ENCODE measurements at places on chromosomes 1 and 21.

GRCh38 chr1:222897527-222898190 lies 82.8 kb downstream of the DISP1 start:
- DNase-seq, result no peak

- DNase-seq, result no peak
These were observed 16.8 kb downstream of the DUSP10 start for GRCh38 chr1:221724931-221725605.

GRCh38 chr1:9816199-9816598 lies 7.6 kb downstream of the CLSTN1 start:
- DNase-seq, result no peak

DNA sequence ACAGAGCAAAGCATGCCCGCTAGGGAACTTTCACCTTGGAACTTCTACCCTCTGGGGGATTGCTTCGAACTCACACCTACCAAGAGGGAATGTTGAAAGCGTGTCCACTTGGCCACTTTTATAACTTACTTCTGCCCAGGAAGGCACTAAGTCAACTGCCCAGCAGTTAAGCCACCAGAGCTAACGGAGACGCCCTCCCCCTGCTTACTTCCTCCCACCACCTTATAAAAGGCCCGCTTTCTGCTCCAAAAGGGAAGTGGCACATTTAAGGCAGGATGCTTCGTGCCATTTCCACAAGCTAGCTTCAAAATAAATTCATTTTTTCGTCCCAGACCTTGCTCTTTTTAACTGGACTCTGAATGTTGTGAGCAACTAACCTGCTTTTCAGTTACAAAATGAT lies 3.2 kb upstream of the AK2 start:
- no peak for DNase-seq

GRCh38 chr1:219310181-219310728 lies 136.6 kb downstream of the LYPLAL1 start:
- DNase-seq, result no peak

DNA sequence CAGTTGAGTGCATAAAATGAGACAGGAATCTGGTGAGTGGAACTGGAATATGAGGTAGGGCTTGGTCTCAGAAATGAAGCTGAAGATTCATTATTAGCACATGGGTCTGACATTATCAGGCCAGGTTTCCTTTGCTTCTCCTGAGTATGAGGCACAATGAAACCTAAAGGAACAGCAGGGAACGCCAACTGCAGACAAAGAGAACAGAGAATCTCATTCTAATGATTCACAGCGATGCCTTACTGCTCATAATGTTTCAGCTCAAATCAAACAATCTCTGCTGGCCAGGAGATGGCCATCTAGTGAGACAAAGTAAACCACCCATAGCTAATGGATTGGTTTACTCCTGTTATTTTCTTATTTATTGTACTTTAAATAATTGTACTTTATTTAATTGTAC lies 133.5 kb downstream of the C1orf21 start:
- no peak for DNase-seq

DNA sequence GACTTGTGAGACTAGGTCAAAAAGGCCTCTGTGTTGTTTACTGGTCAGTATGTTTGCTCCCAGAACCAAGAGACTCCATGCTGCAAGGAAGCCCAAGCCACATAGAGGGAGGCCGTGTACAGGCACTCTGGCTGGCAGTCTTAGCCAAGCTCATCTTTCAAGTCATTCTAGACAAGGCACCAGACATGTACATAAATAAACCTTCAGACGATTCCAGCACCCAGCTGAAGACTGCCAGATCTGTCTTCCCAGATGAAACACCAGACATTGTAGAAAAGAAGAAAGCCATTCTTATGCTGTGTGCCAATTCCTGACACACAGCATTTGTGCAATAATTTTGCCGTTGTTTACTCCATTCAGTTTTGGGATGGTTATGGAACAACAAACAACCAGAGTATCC lies 595.5 kb downstream of the KIF26B start:
- DNase-seq, result no peak

- no peak for DNase-seq
These were observed 1064.7 kb downstream of the PLA2G4A start for GRCh38 chr1:187893471-187893870.

- DNase-seq, result peak; percentile 36
These were observed 2.2 kb upstream of the TESK2 start for GRCh38 chr1:45493116-45493697.

GRCh38 chr1:175878775-175879174 lies 135.4 kb upstream of the TNR start:
- DNase-seq, result no peak

- no peak for DNase-seq
These were observed 22.7 kb downstream of the COL6A2 start for GRCh38 chr21:46120301-46121285.

DNA sequence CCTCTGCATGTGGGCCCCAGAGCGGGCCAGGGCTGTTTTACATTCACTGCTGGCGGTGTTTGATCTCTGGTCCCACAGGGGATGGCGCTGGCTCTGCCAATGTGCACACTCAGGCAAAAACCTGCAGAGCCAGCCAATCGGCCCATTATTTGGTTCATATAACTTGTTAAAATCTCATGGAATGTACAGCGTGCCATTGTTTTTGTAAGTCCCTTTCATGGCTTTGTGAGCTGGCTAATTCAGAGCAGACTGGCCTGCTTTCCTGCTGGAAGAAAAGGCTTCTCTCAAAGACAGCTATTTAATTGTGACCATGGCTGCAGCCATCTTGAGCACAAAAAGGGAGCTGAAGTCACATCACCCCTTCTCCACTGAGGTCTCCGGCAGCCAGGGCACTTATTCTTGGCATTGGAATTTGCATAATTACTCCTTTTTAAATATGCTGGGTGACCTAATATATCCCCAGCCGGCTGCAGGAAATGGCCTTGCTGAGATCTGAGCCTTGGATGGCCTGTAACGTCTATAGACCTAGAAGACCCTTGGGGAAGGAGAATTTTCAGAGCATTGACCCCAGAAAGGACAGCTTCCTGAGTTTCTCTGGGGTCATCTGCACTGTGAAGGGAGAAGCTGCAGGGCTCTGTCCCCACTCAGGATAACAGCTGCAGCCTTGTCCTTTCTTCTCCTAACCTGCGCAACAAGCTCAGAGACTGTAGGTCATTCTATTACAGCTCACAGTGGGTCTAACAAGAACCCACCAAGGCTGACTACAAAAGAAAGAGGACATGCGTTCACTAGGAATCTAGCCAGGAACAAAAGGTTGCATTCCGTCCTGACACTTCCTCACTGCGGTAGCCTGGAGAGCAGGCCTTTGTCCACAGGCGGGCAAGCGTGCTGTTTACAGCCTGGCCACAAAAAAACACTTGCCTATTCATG lies 45.8 kb downstream of the BCAR3 start:
- no peak for DNase-seq

DNA sequence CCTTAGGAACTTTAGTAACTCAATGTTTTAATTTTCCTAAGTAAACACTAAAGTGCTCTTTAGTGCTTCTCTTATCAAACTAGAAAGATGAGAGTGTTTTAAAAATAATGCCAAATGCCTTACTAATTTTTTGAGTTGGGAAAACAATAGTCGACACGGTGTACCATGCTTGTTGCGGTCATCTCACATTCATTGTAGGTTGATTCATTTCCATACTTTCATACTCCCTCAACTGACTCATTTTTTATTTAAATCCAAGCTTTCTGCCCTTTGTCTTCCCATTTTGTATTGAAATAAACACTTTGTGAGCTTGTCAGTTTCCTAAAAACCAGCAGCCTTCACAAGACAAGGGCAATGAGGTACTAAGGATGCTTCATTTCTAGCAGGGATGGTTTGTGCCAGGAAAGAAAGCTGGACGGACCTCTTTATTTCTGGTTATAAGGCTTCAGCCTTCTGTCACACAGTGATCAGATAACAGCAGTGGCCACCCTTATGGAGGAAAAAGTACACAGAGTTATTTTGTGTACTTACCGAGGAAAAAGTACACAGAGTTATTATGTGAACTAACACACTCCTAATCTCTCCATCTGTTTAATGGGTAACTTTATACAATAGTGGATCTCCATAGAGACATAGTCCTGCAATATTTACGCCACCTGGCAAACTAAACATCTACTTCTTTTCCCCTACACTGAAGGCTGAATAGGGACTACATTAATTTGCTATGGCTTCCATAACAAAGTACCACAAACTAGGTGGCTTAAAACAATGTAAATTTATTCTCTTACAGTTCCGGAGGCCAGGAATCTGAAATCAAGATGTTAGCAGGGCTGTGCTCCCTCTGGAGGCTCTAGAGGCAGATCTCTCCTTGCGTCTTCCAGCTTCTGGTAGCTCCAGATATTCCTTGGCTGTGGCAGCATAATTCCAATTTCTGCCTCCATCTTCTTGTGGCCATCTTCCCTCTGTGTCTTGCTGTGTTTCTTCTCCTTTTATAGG lies 13.0 kb upstream of the CCDC190 start:
- DNase-seq, result peak; percentile 82

- no peak for DNase-seq
These were observed 27.8 kb downstream of the TMEM53 start for GRCh38 chr1:44646261-44647110.

GRCh38 chr1:25922971-25923552 lies 16.8 kb upstream of the STMN1 start:
- peak; percentile 33 for DNase-seq

- DNase-seq, result peak; percentile 33
These were observed 8.9 kb upstream of the LEFTY1 start for GRCh38 chr1:225897595-225898514.

- DNase-seq, result no peak
These were observed 21.4 kb downstream of the RUNX3 start for GRCh38 chr1:24908591-24909259.

GRCh38 chr1:64675718-64676345 lies 69.0 kb upstream of the RAVER2 start:
- DNase-seq, result no peak

DNA sequence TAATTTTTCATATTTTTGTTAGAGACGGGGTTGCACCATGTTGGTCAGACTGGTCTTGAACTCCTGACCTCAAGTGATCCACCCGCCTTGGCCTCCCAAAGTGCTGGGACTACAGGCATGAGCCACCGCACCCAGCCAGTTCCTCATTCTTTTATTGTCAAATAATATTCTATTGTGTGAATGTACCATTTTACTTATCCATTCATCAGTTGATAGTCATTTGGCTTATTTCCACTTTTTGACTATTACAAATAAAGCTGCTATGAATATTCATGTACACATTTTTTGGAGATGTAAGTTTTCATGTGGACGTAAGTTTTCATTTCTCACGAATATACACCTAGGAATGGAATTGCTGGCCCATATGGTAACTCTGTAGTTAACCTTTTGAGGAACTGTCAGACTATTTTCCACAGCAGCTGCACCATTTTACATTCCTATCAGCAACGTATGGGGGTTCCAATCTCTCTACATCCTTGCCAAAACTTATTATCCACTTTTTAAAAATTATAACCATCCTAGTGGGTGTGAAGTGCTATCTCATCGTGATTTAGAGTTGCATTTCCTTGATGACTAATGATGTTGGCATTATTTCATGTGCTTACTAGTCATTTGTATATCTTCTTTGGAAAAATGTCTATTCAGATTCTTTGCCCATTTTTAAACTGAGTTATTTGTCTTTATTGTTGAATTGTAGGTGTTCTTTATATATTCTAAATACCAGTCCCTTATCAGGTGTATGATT lies 12.7 kb downstream of the PACC1 start:
- DNase-seq, result no peak

GRCh38 chr1:29356663-29357062 lies 120.3 kb downstream of the PTPRU start:
- DNase-seq, result no peak

DNA sequence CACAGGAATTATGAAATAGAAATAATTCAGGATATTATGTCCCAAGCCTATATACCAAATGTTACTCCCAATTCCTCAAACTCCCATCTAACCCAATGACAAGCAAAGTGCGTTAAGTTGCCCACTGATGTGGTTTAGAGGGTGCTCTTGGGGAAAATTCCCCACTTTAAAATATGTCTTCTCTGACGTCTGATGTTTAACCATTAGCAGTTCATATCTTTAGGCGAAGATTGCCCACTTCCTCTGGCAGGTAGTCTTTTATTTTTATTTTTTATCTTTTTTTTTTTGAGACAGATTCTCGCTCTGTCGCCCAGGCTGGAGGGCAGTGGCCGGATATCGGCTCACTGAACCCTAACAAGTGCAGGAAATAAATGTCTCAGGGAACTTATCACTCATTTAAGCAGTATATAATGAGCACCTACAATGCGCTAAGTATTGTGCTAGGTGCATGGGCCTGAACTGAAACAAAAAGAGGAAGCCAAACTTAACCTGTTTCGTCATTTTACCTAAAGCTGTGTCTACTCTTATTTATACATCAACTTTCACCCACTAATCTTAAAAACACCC lies 1.3 kb upstream of the LYST start:
- no peak for DNase-seq

GRCh38 chr1:192477630-192478029 lies 97.9 kb upstream of the RGS1 start:
- DNase-seq, result peak; percentile 14

- no peak for DNase-seq
These were observed 27.2 kb upstream of the FAM3B start for GRCh38 chr21:41289431-41289830.

GRCh38 chr1:96521994-96522760 lies 199.4 kb upstream of the PTBP2 start:
- DNase-seq, result no peak

GRCh38 chr1:228500143-228500734 lies 13.1 kb downstream of the RNF187 start:
- no peak for DNase-seq

GRCh38 chr1:194273660-194274059 lies 1087.2 kb upstream of the B3GALT2 start:
- no peak for DNase-seq

- no peak for DNase-seq
These were observed 135.2 kb downstream of the ELAVL4 start for GRCh38 chr1:50243939-50244338.

GRCh38 chr1:205604825-205605505 lies 26.8 kb downstream of the ELK4 start:
- DNase-seq, result no peak

DNA sequence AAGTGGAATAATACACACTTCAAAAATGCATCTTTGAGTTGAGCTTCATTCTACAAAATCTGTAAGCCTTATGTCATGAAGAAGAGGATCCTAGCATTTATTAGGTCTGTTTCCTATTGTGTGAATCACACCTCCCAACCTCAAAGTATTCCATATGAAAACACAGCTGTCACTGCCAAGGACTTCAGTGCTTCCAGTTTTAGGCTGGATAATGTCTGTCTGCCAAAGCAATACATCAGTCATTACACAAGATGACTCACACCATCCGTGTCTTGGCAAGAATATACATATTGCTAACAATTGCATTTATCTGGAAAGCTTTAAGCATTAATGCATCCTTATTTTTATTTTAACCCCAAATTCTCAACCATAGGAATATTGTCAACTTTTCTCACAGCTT lies 125.7 kb upstream of the TMPRSS15 start:
- peak; percentile 61 for DNase-seq

- DNase-seq, result no peak
These were observed 46.9 kb upstream of the NADK start for GRCh38 chr1:1825217-1825616.

GRCh38 chr1:102842606-102843005 lies 265.7 kb downstream of the COL11A1 start:
- no peak for DNase-seq

GRCh38 chr1:53073868-53074311 lies 11.9 kb downstream of the PODN start:
- no peak for DNase-seq

- DNase-seq, result no peak
These were observed 4.3 kb downstream of the MFN2 start for GRCh38 chr1:11984576-11984975.

- DNase-seq, result no peak
These were observed 7.0 kb upstream of the ID3 start for GRCh38 chr1:23566304-23566703.

- DNase-seq, result peak; percentile 19
These were observed 4.0 kb upstream of the CSF3R start for GRCh38 chr1:36486439-36487335.

- DNase-seq, result no peak
These were observed 46.2 kb upstream of the EDEM3 start for GRCh38 chr1:184800876-184801275.
